Ascending aorta (tissue), 2 donors: ENCODE measurements at places on chromosomes 12 and 14. TPM values are rescaled to one million over a fixed set of nuclear protein-coding genes. Genes with fewer than 3 reads are reported as not detected.

The RIMKLB gene
- total RNA-seq, result 26.0 TPM

The SERPINA12 gene
- total RNA-seq, result not detected

The ZNF140 gene
- 11.6 TPM for total RNA-seq

The MYO1H gene
- not detected for total RNA-seq

The AKAP3 gene
- total RNA-seq, result 2.8 TPM
